KG1 (cell line): ENCODE measurements at places on chromosomes 4 and X.

- no peak for DNase-seq
Measured at GRCh38 chrX:11764602-11765067, 6.6 kb downstream of the MSL3 start.

DNA sequence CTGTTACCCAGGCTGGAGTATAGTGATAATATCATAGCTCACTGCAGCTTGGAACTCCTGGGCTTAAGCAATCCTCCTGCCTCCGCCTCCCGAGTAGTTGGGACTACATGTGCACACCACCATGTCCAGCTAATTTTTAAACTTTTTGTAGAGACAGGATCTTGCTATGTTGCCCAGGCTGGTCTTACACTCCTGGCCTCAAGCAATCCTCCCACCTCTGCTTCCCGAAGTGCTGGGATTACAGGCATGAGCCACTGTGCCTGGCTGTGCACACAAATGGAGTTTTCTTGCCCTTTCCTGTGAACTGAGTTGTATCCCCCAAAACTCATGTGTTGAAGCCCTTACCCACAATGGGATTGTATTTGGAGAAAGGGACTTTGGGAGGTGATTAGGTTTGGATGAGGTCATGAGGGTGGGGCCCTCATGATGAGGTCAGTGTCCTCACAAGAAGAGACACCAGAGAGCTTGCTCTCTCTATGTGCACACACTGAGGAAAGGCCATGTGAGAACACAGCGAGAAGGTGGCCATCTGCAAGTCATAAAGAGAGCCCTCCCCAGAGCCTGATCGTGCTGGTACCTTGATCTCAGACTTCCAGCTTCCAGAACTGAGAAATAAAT, 40.1 kb downstream of the DDX3X start:
- no peak for DNase-seq

DNA sequence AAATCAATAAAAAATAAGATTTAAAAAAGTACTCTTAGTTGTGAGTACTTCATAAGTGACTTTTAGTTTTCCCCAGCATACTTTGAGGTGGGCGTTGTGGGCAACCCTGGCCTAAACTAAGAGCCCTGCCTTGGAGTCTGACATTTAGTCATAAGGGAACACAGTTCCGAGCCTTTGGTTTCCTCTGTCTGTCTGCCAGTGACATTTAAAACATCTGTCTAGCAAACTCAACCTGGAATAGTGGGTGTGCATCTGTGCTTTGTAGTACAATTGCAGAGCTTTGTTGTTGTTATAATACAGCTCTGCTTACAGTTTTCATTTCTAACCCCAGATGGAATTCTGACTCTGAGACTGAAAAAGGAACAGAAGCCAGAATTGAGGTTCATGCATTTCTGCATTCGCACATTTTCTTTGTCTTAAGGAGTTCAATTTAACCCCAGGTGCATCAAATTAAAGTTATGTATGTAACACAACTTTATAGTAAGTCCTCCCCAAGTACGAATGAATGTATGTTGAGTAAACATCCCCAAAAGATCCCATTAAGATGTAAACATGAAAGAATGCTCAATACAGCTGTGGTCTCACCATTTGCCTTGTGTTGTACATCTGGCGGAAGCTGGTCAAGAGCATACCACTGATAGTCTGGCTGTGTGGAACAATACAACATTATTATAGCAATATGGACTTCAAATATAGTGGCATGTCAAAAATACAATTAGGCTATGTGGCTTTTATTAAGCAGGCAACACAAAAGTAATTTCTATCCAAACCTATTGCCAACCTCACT, 25.9 kb downstream of the TNIP3 start:
- DNase-seq: no peak

GRCh38 chr4:92339676-92340075, 35.9 kb downstream of the GRID2 start:
- no peak for DNase-seq

DNA sequence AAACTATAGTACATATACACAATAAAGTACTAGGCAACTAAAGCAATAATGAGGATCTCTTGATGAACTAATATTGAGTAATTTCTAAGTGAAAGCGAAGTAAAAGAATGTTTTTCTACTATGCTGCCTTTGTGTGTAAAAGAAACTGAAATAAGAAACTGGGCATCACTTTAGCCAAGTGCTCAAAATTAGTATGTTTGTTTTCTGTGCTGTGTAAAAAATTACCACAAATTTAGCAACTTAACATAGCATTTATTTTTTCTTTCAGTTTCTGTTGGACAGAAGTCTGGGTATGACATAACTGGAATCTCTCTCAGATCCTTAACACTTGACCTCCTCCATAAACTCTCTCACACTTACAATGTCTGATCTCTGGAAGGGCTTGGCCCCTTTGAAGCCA, 687.1 kb upstream of the MAGEB2 start:
- DNase-seq: no peak

- DNase-seq: no peak
Measured at GRCh38 chr4:154424810-154425484, 66.7 kb downstream of the DCHS2 start.

GRCh38 chr4:186554914-186555827, at the start of gene MTNR1A:
TSS of gene MTNR1A (minus strand) at chr4:186555567. CDS start at chr4:186555365, 202 bp downstream.
- DNase-seq: no peak

- no peak for DNase-seq
Measured at GRCh38 chr4:1325681-1326635, 21.1 kb upstream of the UVSSA start.

GRCh38 chr4:85318415-85318814, 156.5 kb upstream of the ARHGAP24 start:
- DNase-seq: no peak

DNA sequence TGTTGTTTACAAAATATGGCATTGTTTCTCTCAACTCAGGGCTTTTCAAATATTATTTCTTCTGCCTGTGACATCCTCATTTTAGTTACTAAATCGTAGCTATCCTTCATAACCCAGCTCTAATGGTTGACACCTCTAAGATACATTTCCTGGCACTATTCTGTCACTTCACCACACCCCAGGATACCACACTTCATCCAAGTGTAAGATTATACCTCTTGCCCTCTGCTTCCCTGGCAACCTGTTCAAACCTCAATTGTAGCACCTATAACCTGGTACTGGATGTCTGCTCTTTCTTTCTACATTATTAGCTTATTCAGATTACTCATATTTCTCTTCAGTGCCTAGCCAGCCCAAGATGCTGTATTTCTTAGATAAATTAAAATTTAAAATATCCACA, 175.7 kb upstream of the SPIN4 start:
- DNase-seq: no peak
